Activated CD8-positive, alpha-beta memory T cell treated with anti-CD3 and anti-CD28 coated beads for 1 hour (primary cell): ENCODE measurements at places on chromosomes 1 and 21.

DNA sequence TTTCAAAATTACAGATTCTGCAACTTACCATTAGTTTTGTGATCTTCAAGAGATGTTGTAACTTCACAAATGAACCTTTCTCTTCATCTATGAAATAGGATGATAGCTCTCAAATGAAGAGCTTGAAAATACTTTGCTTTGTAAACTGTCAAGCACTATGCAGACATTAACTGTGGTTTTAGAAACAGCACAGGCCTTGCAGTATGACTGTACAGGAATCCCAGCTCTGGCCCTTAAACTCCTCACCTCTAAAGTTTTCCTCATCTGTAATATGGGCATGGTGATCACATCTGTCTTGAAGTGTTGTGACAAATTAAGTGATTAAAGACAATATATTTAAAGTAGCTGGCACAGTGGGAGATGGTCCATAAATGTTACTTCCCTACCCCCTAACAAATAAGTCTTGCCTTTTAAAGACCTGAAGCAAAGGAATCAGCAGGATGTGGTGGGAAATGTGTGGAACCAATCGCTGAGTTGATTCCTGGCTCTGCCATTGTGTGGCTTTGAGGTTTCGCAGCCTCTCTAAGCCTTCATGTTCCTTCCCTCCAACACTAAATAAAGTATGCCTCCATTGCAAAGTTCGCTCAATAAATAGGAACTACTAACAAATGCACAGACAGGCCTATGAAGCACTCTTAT is 5.5 kb upstream of the PTP4A2 start:
- DNase-seq = no peak

GRCh38 chr1:113125517-113125916 is 52.5 kb downstream of the LRIG2 start:
- no peak for DNase-seq

GRCh38 chr1:179935909-179936496 is 18.6 kb upstream of the CEP350 start:
- DNase-seq = no peak

GRCh38 chr1:150567717-150568593 is 11.5 kb downstream of the MCL1 start:
- DNase-seq = no peak

DNA sequence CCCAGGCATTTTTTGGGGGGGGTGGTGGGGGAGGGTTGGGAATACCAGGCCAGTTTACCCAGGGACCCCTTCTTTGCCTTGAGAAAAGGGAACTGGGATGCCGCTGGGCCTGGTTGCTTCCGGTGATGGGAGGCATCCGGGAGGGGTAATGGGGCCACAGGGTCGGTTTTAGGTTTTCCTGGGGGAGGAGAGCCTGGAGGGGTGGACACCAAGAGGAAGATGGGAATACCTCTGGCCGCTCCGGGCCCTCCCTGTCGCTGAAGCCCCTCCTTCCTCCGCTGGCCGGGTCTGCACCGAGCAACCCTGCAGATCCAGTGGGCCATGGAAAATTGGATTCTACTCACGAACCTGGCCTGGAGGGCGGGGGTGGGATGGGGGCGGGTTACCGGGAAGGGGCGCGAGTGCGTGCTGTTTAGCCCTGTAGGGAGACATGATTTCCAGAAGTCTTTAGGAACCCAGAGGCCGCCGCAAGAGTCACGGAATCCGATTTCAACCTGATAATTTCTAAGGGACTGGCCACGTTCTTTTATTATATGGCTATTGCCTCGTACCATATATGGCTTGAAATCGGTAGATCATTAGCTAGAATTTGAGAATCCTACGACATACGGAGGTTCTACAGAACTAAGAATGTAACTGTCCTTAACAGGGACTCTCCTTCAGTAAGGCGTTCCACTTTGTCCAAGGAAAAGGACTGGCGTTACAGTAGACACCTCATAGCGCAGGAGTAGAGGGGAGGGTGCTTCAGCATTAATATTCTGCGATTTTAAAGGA is 749 bp downstream of the AKIRIN1 start:
- no peak for DNase-seq

DNA sequence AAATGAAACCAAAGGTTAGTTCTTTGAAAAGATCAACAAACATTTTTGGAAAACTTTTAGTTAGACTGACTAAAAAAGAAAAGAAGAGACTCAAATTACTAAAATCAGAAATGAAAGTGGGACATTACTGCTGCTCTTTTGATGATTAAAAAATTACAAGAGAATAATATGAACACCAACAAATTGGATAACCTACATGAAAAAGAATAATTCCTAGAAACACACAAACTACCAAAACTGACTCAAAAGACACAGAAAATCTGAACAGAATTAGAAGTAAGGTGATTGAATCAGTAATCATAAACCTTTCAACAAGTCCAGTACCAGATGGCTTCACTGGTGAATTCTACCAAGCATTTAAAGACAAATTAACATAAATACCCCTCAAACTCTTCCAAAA is 5.6 kb downstream of the KIFAP3 start:
- no peak for DNase-seq

- no peak for DNase-seq
Measured at GRCh38 chr1:28759257-28759656, 22.5 kb downstream of the YTHDF2 start.

DNA sequence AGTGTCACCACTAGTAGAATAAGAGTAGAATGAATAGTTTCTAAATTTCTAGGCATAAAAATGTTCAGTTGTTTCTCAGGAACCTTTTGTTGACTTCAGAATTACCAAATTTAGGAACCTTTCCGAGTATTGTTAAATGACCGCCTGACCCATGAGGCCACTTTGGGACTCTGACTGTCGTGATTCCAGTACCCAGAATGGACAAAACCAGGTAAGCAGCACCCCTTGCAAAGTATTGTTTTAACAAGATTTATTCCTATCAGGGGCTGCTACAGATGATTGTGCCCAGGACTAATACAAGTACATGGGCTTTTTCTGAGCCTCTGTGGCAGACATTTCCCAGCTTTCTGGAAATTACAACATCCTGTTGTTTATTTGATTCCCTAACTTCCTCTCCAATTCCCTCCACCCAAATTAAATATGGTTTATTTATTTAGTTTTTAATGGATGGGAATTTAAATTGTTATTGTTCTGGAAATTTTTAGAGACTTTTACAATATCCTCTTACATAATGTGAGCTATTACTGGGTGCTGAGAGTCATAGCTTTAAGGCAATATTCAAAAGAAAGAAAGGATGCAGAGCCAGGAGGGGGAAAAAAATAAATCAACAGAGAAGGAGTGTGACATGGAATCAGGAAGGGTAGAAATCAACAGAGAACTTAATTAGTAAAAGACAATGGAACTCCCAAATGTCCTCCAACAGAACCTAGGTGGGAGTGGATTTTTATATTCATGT is 37.4 kb upstream of the NTPCR start:
- no peak for DNase-seq

DNA sequence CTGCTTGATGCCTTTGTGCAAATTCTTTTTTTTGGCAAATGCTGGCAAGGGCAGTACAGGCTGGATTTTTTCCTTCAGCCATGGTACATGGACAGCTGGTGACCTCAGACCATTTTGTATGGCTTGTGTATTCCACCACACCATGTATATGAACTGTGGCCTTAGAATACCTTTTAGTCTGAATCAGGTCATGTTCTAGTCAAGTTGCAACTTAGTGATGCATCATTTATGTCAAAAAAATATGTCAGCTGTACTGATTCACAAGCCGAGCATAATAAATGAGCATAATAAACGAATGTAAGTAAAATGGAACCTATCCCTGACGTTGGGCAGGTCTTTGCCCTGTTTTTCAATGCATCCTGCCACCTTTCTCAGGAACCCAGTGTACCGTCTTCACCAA is 219.7 kb upstream of the RUNX1 start:
- DNase-seq = no peak

GRCh38 chr1:207412845-207413244 is 41.3 kb upstream of the CR2 start:
- DNase-seq = no peak

- DNase-seq = no peak
Measured at GRCh38 chr1:238129677-238130076, 239.0 kb upstream of the ZP4 start.

DNA sequence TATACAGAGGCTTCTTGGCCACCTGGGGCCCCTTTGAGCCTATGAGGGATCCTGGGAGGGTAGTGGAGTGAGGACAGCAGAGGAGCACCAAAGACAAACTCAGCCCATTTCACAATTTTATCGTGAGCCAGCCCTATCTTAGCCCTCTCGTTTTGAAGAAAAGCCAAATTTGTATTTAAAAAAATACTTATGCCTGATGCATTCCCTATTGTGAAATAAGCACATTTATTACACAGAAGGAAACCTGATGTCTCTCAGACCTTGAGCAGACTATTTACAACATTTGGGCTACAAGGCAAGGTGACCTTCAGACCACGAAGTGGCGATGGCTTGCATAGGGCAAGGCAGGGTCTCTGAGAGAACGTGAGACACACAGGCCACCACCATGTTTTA is 41.3 kb upstream of the H6PD start:
- DNase-seq = no peak

- DNase-seq = no peak
Measured at GRCh38 chr1:174744886-174745285, 254.9 kb upstream of the CACYBP start.

- DNase-seq = no peak
Measured at GRCh38 chr1:108044318-108044717, 79.3 kb upstream of the VAV3 start.
